Stimulated activated CD4-positive, alpha-beta T cell treated with anti-CD3 and anti-CD28 coated beads, Interleukin-4, amount 100 ng/mL, for 4 hours (primary cell): ENCODE measurements at places on chromosomes 3 and 15.

DNA sequence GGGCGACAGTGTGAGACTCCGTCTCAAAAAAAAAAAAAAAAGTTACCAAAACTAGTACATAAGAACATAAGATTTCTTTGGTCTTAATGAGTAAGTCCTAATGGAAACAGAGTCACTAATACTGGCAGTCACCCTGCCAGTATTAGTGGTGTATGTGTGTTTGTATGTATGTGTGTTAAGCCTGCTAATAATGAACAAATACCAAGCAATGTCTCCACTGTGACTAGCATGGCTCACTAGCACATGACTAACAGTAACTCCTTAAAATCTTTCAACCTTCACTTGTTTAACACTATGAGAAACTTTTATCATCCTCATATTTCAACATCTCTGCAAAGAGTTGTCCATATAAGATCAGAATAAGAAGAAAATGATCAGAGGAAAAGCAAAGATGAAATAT, 231.0 kb upstream of the ATP11B start:
- no peak for DNase-seq

GRCh38 chr15:66881173-66881905, 179.3 kb downstream of the SMAD6 start:
- no peak for DNase-seq

DNA sequence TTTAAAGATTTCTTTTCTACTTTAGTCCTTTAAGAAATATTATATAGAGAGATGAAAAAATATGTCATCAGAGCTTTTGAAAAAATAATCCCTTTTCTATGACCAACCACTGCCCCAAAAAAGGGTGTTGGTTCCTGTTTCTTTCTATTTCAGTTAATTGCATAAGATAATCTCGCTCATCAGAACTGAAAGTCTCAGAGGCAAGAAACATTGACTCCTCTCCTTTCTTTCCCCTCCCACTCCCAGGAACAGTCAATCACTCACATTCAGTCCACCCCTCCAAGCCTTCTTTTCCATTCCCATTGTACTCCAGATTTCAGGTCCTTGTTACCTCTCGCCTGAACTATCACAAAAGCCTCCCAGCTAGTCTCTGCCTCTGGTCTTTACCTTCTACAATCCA, 153.7 kb upstream of the ABI3BP start:
- no peak for DNase-seq

GRCh38 chr15:96031426-96032110, 298.9 kb upstream of the NR2F2 start:
- DNase-seq = no peak

DNA sequence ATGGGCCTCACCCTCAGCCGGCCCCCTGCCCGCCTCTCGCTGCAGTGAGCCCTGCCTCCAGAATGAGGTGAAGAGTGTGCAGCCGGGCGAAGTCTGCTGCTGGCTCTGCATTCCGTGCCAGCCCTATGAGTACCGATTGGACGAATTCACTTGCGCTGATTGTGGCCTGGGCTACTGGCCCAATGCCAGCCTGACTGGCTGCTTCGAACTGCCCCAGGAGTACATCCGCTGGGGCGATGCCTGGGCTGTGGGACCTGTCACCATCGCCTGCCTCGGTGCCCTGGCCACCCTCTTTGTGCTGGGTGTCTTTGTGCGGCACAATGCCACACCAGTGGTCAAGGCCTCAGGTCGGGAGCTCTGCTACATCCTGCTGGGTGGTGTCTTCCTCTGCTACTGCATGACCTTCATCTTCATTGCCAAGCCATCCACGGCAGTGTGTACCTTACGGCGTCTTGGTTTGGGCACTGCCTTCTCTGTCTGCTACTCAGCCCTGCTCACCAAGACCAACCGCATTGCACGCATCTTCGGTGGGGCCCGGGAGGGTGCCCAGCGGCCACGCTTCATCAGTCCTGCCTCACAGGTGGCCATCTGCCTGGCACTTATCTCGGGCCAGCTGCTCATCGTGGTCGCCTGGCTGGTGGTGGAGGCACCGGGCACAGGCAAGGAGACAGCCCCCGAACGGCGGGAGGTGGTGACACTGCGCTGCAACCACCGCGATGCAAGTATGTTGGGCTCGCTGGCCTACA, 8.5 kb downstream of the GRM2 start:
- no peak for DNase-seq

GRCh38 chr3:29822071-29822470, 541.2 kb downstream of the RBMS3 start:
- DNase-seq = no peak

GRCh38 chr15:30984118-30984517, 7.3 kb downstream of the MTMR10 start:
- no peak for DNase-seq

DNA sequence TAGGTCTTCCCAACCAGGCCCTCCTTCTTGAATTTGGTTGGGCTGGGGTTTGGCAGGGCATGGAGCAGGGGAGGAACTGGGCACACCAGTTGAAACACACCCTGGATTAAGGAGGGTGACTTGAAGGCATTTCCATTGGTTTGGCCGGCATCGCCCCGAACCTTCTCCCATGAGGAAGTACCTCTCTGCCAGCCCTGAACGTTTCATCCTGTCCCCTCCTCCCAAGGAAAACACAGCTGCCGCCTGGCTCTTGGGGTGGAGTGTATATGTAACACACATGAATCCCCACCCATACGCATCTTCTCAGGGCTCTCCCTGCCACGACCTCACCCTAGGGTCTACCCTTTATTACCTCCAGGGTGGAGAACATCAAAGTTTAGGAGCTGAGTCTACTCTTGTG, 14.6 kb downstream of the UBAP1L start:
- DNase-seq = no peak

- DNase-seq = no peak
Measured at GRCh38 chr15:45521596-45522327, 793 bp downstream of the SLC30A4 start.

- no peak for DNase-seq
Measured at GRCh38 chr3:121703973-121704372, 43.3 kb upstream of the HCLS1 start.

GRCh38 chr3:184004476-184004875, 13.2 kb downstream of the ABCC5 start:
- DNase-seq = no peak

GRCh38 chr3:151635905-151636304, 97.8 kb upstream of the AADACL2 start:
- no peak for DNase-seq

DNA sequence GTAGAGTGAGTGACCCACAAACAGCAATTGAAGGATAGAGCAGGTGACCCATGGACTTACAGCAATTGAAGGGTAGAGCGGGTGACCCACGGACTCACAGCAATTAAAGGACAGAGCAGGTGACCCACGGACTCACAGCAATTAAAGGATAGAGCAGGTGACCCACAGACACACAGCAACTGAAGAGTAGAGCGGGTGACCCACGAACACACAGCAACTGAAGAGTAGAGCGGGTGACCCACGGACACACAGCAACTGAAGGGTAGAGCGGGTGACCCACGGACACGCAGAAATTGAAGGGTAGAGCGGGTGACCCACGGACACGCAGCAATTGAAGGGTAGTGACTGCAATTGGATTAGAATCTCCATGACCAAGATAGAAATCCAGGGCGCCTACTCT, 9.8 kb upstream of the TNK2 start:
- no peak for DNase-seq

DNA sequence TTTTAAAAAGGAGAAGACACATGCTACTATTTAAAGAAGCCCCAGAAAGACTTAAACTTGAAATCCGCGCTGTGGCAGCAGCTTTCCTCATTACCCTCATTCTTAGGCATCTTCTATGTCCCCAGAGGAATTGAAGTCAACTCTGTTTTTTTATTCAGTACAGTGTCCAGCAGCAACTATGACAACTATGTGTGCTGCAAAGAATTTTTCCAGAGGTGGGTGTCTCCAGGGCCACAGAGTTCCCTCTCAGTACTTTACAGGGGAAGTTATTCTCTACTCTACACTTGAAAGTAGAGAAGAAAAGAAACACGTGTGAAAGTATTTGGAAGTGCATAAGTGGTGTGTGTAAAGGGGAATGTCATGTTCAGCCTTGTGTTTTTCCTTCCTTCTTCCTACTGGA, 32.0 kb downstream of the GATM start:
- DNase-seq = no peak

- DNase-seq = no peak
Measured at GRCh38 chr3:100044369-100044768, 69.9 kb downstream of the FILIP1L start.

DNA sequence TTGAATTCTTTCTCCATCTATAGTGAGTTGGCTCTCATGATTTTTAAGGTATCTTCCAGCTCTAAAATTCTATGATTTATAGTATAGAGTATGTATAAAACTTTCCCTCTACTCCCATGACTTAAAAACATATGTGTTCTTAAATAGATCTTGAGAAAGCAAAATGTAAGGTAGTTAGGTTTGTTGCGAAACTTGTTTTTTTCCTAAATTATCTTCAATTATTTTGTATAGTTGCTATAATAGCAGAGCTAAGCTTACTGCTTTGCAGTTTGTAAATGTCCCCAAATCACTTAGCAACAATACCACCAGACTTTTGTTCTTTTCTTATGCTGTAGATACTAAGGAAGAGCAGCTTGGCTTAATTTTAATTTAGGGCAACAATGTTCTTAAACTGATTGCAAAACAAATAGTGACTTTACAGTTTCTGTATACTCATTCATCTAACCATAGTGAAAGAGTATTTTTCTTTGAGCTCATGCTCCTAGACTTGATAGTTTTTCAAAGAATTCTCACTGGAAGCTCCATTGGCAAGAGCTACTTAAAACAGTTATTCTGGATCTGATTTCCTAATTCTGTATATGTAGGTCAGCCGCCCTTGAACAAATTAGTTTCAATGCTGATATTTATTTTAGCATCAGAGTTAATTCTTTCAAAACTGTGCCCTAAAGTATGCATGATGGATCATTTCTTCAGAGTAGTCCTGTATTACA, 61.2 kb downstream of the LYSMD4 start:
- no peak for DNase-seq

DNA sequence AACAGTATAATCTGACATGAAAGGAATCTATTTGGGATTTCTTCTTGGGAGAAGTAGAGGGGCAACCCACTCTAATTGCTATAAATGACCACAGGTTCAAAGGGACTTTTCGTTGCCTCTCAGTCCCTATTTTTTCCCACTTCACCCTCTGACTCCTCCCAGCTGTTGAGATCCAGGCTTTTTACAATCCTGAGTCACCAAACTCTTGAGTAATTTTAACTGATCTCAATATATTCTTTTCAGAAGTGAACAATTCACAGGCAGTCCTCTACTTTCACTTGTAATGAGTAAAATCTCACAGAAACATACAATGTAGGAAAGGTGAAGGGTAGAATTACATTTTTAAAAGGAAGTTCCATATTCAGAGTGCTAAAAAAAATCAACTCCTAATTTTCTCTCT, 44.6 kb downstream of the EIF4E3 start:
- no peak for DNase-seq

GRCh38 chr3:5035692-5036391, 56.6 kb downstream of the BHLHE40 start:
- DNase-seq = no peak

GRCh38 chr15:31338879-31339557, 12.4 kb downstream of the KLF13 start:
- no peak for DNase-seq

GRCh38 chr3:192992361-192992760, 74.7 kb upstream of the MB21D2 start:
- DNase-seq = no peak

DNA sequence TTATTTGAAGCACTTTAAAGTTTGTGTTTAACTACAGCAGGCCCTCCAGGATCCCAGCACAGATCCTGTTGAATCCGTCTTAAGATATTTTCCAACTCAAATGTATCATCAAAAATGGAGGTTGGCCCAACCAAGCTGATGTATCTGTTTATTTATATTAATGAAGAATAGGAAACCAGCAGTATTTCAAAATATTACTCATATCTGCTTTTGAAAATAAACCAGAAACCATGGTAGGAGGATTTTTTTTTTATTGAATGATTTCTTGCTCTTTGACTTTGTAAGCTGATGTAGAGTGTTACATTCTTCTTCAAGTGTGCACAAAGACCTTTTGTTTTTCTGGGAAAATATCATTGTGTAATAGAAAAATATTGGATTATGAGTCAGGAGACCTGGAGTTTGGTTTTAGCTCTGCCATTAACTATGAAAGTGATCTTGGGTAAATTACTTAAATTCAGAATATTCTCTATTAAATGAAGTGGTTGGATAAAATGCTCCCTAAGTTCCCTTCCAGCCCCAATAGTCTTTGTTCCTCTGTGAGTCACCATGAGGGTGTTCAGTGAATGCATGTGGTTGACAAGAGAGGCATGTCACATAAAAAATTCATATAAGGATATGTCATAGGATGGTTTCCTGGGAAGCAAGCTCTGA, 221.3 kb upstream of the GAP43 start:
- no peak for DNase-seq

GRCh38 chr15:74213858-74214284, 11.3 kb upstream of the STRA6 start:
- DNase-seq = no peak

DNA sequence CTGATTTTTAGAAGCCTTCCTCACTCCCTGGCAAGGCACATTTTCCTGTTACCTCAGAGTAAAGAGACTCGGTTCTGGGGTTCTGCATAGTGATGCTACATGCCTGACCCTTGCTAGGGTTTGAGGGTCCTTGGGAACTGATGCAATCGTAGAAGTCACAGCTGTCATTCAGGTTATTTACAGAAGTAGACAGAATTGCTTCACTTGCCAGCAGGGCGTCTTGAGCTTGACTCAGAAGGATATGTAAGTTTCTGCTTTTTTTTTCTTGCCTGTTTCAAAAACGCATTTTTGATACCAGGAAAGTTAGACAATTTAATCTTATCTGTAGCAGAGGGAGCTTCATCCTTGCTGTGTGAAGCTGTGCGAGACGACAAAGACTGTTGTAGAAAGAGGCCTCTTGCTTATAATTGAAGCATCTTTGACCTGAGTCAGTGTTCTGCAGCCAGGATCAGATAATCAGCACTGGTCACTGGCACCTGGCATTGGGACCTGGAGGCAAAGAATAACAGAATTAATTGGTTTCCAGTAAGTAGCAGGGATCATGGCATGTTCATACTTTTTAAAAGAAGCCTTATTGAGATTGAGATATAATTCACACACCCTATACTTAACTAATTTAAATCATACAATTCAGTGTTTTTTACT, 24.8 kb downstream of the CACNA1D start:
- no peak for DNase-seq

GRCh38 chr3:62199126-62199525, 174.2 kb downstream of the FEZF2 start:
- no peak for DNase-seq

- no peak for DNase-seq
Measured at GRCh38 chr3:169453256-169454059, 210.1 kb downstream of the MECOM start.

- no peak for DNase-seq
Measured at GRCh38 chr3:194990454-194991337, 280.3 kb downstream of the XXYLT1 start.

GRCh38 chr3:79517766-79518413, 249.9 kb downstream of the ROBO1 start:
- no peak for DNase-seq

- peak; percentile 37 for DNase-seq
Measured at GRCh38 chr3:12869035-12869621, 27.8 kb upstream of the RPL32 start.

DNA sequence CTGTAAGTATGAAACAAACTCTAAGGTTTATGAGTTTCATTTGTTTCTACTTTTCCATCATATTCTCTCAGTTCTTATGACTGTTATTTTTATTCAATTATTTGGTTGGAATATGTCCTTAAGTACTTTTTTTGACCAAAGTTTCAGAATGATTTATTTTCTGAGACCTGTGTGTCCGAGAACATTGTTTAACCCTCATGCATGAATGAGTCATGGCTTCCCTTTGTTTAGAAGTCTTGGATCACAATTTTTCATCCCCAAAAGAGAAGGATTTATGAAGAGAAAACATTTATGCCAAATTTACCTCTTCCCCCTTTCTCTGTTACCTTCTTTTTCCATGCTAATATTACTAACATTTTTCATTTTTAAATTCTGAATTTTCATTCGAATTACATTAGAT, 518.0 kb upstream of the NR2F2 start:
- no peak for DNase-seq
